GM03348 (cell line): ENCODE measurements at places on chromosomes 16 and 17.

DNA sequence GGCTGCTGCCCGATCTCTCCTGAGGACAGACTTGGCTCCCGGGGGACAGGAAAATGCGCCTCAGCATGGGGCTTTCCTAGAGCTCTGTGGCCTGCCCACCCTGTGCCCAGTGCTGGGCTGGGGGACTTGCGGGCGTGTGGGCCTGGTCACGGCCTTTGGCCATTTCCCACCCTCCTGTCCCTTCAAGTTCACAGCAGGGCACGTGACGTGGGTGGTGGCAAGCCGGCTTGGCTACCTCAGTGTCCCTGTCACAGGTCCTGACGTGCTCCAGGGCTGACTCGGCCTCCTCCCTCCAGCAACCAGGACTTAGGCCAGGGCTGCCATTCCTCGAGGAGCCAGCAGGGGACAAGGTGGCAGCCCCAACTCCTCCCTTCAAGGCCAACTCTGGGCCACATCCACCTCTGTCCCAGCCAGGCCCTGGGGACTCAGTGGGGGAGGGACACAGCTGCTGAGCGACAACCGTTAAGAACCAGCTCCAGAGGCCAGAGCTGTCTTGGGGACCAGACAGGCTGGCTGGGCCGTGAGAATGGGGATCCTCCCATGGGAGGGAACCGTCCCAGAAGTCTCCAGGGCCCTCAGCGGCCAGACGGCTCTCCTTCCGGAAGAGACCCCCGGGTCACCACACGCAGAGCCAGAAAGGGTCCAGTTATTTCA, 981 bp upstream of the UNC13D start:
- DNase-seq, result peak; percentile 85

DNA sequence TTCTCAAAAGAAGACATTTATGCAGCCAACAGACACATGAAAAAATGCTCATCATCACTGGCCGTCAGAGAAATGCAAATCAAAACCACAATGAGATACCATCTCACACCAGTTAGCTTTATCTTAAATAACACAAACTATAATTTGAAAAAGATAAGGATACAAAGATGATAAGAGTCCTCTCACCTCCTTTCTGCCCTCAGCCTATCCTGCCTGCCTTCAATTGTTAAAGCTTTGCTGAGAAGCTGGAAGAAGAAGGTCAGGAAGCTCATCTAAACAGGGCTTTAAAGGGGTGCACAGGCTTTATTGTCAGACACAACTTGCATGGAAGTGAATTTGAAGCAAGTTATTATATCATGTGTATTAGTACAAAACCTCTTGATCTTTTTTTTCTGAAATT, 676.3 kb upstream of the GOT2 start:
- no peak for DNase-seq

DNA sequence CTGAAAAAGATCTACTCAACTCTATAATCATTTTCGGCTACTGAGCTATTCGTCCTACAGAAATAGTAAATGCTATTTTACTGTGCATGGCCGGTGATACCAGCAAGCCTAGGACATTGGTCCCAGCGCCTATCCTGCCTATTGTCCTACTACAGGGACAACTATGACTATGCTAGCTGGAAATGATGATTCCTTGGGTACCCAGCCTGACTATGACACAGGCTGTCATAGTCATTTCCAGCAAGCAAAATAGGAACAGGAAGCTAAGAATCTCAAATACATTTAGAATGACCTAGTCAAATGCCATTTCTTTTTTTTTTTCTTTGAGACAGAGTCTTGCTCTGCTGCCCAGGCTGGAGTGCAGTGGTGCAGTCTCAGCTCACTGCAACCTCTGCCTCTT, 33.7 kb upstream of the HSBP1 start:
- no peak for DNase-seq

GRCh38 chr17:13107676-13108235, 89.9 kb upstream of the ELAC2 start:
- no peak for DNase-seq

GRCh38 chr17:10155371-10156076, 42.9 kb downstream of the GAS7 start:
- no peak for DNase-seq

DNA sequence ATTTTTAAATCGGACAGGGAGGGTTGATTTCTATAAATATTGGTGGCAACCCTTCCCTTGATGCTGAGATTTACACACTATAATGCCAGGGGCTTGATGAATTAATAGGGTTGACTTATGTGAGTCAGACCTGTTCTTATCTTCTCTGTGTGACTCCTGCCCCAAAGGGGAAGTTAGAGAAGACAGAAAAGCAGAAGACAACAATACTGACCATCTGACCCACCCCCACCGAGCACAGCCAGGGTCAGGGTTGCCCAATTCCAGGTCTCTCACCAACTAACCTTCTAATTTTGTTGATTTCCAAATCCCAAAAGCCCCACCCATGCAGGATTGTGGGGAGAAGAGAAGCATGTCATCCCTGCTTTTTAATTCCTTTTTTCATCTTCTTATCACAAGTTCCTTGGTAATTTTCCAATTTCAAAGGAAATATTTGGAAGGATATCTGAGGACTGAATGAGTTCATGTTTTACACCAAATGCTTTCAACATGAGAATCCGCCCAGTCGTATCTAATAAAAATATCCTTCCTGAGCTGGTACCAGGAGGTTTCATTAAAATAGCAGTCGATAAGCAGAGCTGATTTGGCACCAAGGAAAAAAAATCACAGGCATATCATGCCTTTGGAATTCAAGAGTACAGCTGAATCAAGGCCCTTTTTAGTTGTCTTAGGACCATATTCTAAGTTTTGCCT, 603.4 kb upstream of the CDH11 start:
- no peak for DNase-seq

DNA sequence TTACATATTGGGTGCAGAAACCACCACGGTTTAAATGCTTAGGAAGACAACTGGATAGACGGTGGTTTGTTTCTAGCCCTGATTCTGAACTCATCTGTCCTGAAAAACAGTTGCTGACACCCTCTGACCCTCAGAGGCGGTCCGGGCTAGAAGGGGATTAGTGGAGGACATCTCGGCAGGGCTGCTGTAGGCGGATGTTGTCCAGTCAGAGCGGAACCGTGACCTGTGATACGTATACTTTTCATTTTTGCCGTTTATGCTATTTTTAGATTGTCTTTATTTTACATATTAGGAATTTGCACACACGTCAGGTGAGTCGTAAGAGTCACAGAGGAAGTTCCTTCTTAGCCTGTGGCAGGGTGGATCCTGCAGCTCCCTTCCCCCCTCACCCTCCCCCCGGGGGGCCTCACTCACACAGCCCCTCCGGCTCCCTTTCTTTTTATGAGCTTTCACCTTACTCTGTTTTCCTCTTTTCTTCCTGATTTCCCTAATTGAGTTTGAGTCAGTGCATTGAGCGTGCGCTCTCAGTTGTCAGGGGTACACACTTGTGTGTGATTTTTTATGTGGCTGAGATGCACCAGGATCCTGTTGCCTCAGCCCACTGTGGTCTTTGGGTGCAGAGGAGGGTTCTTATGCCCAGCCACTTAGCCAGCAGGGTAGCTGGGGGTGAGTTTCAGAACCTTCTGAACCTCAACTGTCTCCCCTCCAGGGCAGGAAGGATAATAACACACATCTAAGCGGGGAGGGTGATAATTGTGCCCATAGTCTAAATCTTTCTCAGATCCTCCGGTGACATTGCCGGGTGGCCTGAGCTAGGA, 211.1 kb upstream of the CHMP6 start:
- no peak for DNase-seq

DNA sequence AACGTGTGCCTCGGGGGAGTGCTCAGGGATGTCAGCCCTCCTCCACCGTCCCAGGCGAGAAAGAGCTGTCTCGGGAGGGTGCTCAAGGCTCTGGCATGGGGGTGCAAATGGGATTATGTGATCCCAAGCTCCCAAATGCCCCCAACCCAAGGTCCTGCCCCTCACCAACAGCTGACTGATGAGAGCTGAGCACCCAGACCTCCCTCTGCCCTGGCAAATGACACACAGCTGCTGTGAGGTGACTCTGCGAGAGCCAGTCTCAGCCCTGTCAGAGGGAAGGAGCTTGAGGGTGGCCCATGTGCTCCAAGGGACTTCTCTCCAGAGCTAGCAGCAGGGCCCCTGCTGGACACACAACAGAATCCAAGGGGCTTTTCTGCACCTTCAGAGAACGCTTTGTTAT, 7.7 kb downstream of the CDH5 start:
- no peak for DNase-seq

DNA sequence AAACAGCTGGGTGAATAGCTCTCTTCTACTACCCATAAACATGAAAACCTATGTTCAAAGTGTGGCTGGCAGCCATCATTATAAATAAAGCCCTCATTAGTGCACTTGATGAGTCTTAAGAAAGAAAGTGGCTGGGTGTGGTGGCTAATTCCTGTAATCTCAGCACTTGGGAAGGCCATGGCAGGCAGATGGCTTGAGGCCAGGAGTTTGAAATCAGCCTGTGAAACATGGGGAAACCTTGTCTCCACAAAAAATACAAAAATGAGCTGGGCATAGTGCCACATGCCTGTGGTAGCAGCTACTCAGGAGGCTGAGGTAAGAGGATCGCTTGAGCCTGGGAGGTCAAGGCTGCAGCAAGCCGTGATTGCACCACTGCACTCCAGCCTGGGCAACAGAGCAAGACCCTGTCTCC, 28.3 kb upstream of the APPBP2 start:
- peak; percentile 15 for DNase-seq

- DNase-seq, result peak; percentile 73
Observed at GRCh38 chr17:19513897-19514488, 19.7 kb upstream of the SLC47A1 start.

DNA sequence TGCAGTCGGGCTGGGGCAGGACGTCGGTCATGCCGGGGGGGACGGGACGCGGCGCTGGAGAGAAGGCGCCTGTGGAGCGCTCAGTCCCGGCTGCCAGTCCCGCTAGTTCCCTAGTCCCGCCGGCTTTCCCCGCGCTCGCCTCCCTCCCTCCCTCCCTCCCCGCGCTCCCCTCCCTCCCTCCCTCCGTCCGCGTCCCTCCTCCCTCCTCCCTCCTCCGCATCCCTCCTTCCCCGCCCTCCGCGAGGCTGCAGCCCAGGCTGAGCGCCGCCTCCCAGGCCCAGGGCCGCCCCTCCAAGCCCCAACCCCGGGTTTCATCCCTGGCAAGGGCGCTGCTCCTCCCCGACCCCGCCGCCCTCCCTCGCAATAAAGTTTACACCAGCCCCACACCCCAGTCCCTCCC, 34.8 kb downstream of the TIMM22 start:
- DNase-seq, result peak; percentile 68

DNA sequence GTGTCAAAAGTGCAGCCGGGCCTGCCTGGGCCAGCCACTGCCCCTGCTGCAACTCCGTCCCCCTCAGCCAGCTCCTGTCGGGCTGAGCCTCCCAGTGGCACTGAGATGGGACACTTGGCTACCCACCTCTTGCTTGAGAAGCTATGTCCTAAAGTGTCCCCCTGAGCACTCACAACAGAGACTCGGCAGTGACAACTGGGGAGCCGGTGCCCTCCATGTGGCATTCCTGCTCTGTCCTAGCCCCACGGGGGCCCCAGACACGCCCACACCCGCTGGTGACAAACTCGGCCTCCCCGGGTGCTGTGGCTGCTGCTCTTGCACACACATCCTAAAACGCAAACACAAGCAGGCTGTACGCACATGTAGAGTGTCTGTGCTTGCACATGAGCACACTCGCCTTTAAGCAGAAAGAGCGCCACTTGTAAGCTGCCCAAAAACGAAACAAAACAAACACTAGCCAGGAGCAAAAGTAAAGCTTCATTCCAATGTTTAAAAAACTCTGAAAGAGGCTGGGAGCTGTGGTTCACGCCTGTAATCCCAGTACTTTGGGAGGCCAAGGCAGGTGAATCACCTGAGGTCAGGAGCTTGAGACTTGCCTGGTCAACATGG, 253.9 kb downstream of the RBFOX3 start:
- no peak for DNase-seq

- DNase-seq, result no peak
Observed at GRCh38 chr16:12060751-12061150, 84.2 kb downstream of the SNX29 start.

GRCh38 chr16:67040166-67040565, 11.2 kb downstream of the CBFB start:
- DNase-seq, result no peak

- DNase-seq, result no peak
Observed at GRCh38 chr17:64599187-64599676, 62.9 kb downstream of the SMURF2 start.

GRCh38 chr17:835263-835662, 53.1 kb downstream of the MRM3 start:
- DNase-seq, result peak; percentile 91

DNA sequence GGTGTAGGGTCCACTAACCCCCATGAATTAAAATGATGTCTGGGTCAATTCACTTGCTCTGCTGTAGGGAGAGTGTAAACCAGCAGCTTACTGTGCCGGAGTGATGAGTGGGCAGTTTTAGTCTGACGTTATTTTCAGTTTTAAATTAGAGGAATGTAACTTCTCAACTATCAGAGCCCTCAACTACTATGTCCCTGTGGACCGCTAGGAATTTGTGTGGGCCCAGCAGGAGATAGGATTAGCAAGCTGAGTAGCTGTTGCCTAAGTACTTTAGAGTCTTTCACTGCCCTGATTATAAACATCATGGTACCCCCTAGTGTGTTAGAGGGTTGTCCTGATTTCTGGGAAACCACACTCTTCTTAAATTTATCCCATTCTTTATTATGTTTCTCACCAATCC, 11.4 kb downstream of the MARVELD3 start:
- DNase-seq, result peak; percentile 24

DNA sequence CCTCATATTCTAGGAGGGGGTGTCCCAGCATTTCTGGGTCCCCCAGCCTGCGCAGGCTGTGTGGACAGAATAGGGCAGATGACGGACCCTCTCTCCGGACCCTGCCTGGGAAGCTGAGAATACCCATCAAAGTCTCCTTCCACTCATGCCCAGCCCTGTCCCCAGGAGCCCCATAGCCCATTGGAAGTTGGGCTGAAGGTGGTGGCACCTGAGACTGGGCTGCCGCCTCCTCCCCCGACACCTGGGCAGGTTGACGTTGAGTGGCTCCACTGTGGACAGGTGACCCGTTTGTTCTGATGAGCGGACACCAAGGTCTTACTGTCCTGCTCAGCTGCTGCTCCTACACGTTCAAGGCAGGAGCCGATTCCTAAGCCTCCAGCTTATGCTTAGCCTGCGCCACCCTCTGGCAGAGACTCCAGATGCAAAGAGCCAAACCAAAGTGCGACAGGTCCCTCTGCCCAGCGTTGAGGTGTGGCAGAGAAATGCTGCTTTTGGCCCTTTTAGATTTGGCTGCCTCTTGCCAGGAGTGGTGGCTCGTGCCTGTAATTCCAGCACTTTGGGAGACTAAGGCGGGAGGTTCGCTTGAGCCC, 11.6 kb downstream of the STH start:
- no peak for DNase-seq

GRCh38 chr16:6265968-6266367, 1066.7 kb upstream of the RBFOX1 start:
- no peak for DNase-seq

DNA sequence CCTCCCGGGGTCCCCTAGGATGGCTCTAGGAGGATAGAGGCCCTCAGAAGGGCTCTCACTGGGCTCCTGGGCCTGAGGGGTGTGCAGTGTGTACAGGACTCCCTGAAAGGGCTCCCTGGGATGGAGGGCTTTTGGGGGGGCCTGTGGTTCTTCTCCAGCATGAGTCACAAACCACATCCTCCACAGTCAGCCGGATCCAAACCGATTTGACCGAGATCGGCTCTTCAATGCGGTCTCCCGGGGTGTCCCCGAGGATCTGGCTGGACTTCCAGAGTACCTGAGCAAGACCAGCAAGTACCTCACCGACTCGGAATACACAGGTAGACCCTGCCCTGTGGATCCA, 4.5 kb downstream of the TRPV2 start:
- DNase-seq, result peak; percentile 79

GRCh38 chr16:64158941-64159588, 962.8 kb downstream of the CDH11 start:
- DNase-seq, result no peak
